Nephron progenitor cell (in vitro differentiated cells): ENCODE measurements at places on chromosomes 2 and 18.

- no peaks in the 10 kb centered on the region for H3K27me3 ChIP-seq
- peaks cover 4% of the 10 kb centered on the region for H3K36me3 ChIP-seq
- DNase-seq = no peak
- H3K27ac ChIP-seq = no peak overlapping the region
These were observed 3.2 kb downstream of the INO80C start for GRCh38 chr18:35494251-35495220.

DNA sequence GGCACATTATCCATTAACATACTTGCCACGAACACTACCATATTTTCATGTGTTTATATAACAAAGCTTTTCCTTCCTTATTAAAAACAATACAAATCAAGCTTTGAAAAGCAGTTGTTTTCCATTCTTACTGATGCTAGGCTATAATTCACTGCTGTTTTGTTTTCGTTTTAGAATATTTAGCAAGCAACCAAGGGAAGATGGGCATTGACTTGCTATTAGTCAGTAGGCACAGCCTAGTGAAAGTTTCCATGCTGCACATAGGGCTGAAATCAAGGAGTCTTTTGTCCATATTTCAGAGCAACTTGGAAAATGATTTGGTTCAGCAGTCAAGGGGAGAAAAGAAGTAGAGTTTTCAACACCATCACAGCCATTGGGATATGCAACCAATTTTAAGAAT, 31.3 kb downstream of the BCL2 start:
- H3K36me3 ChIP-seq = peaks cover 17% of the 10 kb centered on the region
- DNase-seq = no peak
- H3K4me1 ChIP-seq = peaks cover 42% of the 10 kb centered on the region
- no peak overlapping the region for H3K4me3 ChIP-seq
- no peak overlapping the region for H3K27ac ChIP-seq

GRCh38 chr2:160541745-160542144, 48.1 kb upstream of the RBMS1 start:
- H3K27ac ChIP-seq = no peak overlapping the region
- DNase-seq = no peak
- no peak overlapping the region for H3K4me3 ChIP-seq
- no peaks in the 10 kb centered on the region for H3K4me1 ChIP-seq

- peaks cover 2% of the 10 kb centered on the region for H3K36me3 ChIP-seq
- H3K4me3 ChIP-seq = peak overlapping the region; percentile 14
- DNase-seq = no peak
- H3K4me1 ChIP-seq = peaks cover 22% of the 10 kb centered on the region
- peak overlapping the region; percentile 95 for H3K27ac ChIP-seq
- H3K27me3 ChIP-seq = no peaks in the 10 kb centered on the region
These were observed 30.6 kb downstream of the TMEM131 start for GRCh38 chr2:97965116-97965515.

DNA sequence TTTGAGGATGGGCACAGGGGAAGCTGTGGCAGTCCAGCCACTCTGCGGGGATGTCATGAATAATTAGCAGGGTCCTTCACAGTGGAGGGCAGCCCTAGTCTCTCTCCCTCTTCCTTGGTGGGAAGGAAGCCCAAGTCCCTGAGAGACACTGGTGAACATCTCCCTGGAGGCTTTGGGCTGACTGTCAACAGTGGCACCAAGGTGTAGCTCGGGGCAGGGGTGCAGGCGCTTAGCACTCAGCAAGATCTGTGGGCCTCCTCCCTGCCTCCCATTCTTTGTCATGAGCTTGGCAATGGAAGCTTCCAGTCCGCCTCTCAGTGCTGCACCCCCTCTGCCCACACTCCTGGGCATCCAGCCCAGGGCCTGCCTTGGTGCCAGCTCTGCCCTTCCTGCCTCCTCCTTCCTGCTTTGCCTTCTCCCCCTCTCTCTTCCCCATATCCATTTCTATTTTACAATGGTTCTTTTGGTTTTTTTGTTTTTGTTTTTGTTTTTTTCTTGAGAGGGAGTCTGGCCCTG, 59.4 kb downstream of the STEAP3 start:
- no peak overlapping the region for H3K27ac ChIP-seq
- H3K36me3 ChIP-seq = no peaks in the 10 kb centered on the region
- no peak for DNase-seq
- peaks cover 9% of the 10 kb centered on the region for H3K27me3 ChIP-seq
- H3K4me1 ChIP-seq = peaks cover 7% of the 10 kb centered on the region
- H3K4me3 ChIP-seq = no peak overlapping the region

GRCh38 chr18:30945761-30946160, 96.8 kb downstream of the DSC3 start:
- H3K4me1 ChIP-seq = peaks cover 6% of the 10 kb centered on the region
- no peak for DNase-seq
- H3K27ac ChIP-seq = no peak overlapping the region

DNA sequence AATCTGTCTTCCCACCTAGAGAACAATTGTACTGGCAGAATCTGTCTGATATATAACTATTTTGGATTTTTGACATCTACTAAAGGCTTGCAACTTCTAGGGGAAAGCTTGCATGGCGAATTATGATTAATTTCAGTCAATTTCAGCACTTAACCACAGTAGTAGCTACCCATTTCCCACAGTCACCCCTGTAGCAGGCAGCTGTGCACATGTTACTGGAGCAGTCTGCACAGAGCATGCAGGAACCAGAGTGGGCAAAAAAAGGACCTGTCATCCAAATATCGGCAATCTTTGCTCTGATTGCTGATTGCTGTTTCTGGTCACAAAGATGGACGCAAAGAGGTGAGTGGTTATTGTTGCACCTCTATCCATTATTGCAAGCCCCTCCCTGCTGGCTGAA, 473.3 kb downstream of the SPAG16 start:
- H3K4me3 ChIP-seq = no peak overlapping the region
- no peaks in the 10 kb centered on the region for H3K36me3 ChIP-seq
- H3K27ac ChIP-seq = no peak overlapping the region

GRCh38 chr2:227805578-227805977, 8.1 kb upstream of the CCL20 start:
- no peak for DNase-seq
- H3K4me3 ChIP-seq = no peak overlapping the region
- no peaks in the 10 kb centered on the region for H3K36me3 ChIP-seq
- H3K4me1 ChIP-seq = no peaks in the 10 kb centered on the region
- H3K27me3 ChIP-seq = peaks cover 6% of the 10 kb centered on the region
